ENCODE measurements at places on chromosomes 5 and 9.

DNA sequence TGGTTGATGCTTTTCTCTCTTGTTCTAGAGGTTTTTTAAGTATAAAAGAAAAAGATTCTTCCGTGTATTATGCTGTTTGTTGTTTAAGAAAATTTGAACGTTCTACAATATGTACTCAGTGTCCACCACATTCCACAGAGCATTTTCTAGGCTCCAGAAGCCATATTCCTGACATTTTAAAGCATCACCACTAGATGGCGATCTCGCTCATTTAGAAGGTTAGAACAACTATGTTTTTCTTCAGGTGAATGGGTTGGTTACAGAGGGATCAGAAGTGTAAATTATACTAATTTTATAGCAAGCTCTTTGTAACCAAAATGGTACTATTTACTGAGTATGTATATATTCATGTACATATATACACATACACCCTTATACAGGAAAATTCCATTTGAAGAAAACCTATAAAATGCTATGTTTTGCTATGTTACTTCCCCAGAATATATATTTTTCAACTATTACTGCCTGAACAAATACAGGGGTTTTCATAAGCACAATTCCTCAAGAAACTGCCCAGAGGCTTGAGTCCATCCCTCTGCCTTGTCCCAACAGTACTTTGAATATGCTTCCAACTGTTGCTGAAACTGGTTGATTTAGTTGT, 284.3 kb downstream of the CCDC171 start:
- DNase-seq = no peak

DNA sequence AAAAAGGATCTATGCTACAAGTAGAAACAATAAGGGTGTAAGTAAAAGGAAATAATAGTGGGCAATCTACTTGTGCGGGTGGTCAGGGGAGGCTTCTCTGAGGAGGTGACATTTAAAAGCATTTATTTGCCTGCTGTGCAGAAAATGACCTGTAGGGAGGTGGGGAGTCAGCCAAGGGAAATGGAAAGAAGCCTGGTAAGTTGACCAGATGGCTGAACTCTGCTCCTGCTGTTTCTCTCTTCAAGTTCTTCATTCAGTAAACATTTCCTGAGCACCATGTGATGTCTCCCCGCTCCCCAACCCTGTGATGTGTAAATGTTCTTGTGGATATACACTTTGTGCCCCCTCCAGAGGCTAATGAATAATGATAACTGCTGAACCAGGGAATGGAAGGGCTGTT, 9.9 kb upstream of the SPIN1 start:
- DNase-seq = no peak

DNA sequence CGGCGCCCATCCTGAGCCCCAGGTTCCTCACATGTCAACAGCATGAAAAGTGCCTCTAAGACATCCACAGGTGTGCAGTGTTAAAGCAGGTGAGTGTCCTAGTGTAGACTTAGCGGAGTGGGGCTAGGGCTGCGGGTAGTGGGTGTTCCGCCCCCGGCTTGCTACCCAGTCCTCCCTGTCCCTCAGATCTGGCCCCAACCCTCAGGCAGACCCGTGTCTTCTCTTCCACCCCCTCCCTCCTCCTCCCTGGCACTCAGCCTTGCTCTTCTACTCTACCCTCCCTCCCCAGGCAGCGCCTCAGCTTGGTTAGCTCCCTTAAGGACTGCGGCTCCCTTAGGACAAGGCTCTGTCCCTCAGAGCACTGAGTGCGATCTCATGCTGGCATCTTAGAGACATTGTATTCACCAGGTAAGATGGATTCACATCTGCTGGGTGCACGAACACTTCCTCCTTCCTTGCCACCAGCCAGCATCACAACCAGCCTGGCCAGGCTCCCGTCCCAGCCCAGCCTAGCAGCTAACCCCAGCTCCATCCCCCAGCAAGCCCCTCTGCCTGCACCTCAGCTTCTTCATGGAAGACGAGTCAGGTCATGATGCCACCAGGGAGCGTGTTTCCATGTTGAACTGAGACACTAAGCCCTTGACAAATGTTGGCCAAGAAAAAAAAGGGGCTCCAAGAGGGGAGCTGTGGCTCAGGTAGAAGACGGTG, 46.8 kb downstream of the NSUN2 start:
- no peak for DNase-seq

DNA sequence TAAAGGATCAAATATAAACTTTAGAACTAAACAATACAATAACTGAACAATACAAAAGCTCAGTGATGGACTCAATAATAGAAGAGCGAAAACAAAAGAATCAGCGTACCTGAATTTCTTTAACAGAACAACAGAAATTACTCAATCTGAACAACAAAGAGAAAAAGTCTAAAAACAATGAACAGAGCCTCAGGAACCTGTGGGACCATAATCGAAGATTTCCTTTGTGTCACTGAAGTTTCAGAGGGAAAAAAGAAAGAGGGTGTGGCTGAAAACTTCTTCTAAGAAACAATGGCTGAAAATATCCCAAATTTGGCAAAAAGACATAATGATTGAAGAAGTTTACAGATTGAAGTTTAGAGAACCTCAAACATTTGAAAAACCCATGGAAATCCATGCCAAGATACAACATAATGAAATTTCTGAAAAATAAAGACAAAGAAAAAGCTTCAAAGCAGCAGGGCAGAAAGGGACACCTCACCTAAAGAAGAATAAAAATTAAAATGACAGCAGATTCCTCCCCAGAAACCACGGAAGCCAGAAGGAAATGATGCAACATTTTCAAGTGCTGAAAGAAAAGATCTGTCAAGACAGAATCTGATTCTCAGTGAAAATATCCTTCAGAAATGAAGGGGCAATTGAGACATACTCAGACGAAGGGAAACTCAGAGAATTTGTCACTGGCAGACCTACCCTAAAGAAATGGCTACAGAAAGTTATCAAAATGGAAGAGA, 288.8 kb downstream of the ARL15 start:
- no peak for DNase-seq

GRCh38 chr9:137175345-137175961, 3.6 kb upstream of the TMEM210 start:
- no peak for DNase-seq

DNA sequence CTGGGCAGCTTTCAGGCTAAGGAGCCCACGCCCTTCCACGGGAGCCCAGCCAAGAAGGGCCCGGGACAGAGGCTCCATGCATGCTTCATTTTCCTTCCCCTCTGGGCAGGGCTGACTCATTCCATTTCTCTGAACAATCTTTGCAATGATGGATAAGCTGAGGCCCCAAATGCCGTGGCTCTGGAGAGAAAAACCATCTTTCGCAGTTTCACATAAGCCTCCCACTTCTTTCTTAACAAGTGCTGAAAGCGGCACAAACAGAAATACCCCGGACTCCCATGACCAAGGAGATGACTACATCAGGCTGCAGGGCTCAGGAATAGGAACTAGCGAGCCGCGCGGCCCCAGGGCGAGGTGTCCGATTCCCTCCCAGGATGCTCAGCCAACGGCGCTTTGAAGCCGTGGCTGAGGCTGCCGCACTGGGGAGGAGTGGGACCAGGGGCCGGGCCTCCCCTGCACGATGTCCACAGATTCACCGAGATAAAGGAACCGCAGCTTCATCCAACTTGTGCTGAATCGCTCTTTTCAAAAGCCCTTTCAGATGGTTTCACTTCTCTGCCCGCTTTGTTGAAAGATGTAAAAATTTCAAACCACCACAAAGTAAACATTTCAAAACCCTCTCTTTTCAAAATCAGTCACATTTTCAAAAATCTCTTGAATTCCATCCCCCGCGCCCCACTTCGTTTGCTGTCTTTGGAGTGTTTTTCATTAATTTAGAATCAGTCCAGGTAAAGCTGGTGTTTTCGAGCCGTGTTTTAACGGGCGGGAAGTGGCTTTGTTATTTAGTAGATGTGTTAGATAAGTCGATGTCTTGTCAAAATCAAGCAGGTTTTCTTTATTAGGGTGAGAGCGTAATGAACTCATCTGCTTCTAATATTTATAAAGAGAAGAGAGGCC, 96.5 kb upstream of the LMX1B start:
- no peak for DNase-seq

DNA sequence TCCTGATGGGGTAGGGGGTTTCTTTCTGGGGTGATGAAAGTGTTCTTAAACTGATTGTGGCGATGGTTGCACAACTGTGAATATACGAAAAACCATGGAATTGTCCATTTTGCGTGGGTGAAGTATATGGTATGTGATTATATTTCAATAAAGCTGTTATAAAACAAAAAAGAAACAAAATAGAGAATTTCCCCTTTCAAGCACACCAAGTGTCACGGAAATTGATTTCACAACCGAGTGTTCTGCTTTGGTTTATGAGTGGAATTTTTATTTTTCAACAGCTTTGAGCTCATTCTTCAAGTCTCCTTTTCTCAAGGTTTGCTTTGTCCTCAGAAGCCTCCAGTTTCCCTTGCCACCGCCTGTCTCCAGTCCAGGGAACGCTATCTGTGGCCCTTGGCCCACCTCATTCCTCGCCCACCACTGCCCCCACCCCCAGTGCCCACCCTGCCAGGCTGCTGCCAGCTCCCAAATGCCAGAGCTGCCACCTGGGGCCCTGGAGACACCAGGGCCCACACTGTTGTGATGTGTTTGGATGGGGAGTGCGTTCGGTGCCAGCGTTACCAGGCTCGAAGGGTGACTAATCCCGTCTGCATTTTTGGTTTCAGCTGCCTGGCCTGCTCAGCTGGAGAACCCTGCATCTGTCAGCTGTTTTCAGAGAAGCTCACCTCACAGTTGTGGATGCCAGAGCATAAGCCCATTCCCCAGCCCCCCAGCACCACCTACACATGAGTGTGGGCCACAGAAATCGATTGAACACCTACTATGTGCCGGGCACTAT, 30.4 kb downstream of the DUSP1 start:
- DNase-seq = no peak

DNA sequence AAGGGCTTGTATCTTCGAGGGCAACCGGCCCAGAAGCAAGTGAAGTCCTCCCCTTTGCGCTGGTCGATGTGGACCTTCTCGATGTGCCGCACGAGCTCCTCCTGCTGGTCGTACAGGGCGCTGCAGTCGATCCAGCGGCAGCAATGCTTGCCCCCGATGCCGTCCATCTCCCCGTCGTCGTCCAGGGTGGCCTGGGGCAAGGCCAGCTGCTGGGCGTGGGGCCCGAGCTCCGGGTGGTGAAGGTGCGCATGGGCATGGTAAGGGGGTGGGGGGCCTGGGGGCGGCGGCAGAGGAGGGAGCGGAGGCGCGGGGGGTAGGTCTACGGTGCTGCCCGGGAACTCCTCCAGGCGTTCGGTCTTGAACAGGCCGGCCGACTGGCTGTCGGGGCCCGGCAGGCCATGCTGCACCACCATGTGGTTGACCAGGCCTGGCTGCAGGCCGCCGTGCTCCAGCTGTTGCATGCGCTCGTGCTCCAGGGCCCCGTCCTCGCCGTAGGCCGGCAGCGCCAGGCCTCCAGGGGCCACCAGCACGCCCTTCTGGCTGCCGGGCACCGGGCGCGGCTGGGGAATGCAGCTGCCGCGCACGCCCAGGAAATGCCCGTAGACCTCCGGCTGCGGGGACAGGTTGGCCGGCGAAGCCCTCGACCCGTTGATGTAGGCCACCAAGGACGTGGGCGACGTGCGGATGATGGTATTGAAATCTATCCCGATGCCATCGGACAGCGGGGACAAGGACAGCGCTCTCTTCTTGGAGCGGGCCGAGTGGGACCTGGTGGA, 181.8 kb downstream of the GLIS3 start:
- no peak for DNase-seq

DNA sequence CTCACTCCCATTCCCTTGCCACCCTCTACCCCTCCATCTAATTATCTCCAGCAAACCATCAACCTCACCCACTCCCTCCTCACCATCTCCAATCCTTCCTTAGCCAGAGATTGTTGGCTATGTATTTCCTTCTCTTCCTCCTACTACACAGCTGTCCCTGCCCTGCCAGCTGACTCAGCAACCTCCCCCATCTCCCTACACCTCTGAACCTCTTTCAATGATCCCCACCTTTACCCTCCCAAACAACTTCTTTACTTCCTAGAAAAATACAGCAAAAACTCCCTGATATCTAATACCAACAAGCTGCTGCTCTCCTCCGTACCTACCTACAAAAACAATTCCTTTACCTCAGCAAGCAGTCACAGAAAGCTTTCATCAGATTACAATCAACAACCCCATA, 37.3 kb downstream of the SPTLC1 start:
- no peak for DNase-seq

DNA sequence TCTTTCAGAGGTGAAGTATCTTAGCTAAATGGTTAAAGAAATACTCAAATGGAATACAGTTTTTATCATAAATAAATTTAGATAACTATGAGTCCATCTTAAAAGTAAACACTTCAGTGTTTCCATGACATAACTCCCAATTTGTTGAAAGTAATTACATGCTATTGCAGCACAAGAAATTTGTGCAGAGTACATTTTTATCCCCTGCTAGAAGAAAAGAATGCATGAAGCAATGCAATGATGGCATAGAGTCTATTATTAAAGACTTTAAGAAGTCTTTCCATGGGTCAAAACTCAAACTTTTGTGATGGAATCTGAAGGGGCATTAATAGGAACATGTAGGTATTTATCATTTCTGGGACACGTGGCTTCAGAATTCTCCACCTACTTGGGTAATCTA, 106.6 kb upstream of the DPYSL3 start:
- DNase-seq = no peak

DNA sequence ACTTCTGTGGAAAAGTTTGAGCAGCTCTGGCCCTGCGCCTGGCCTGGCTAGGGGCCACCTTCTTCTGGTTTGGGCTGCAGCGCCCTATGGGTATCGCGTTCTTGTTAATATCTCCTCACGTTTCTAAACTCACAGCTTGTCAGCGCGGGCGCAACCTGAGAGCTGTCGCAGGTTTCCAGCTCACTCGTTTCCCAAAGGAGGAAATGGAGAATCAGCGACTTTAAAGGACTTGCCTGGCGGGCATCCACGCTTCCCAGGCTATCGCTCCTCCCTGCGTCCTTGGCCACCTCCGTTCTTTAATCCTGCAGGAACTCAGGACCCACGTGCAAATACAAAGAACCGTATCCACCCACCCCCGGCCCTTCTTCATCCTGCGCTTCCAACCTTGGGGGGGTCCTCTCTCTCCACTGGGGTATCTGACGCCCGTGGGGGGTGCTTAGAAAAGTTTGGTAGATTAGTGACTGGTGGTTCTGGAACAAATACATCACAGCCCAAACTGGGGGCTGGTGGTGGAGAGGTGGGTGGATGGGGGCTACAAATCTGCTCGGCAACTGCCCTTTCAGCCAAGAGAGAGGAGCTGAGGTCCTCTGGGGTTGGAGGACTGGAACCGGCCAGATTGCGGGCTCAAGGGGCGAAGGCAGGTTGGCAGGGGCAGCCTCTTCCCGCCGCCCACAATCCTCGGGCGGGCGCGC, 578 bp upstream of the PSAT1 start:
- DNase-seq = no peak

DNA sequence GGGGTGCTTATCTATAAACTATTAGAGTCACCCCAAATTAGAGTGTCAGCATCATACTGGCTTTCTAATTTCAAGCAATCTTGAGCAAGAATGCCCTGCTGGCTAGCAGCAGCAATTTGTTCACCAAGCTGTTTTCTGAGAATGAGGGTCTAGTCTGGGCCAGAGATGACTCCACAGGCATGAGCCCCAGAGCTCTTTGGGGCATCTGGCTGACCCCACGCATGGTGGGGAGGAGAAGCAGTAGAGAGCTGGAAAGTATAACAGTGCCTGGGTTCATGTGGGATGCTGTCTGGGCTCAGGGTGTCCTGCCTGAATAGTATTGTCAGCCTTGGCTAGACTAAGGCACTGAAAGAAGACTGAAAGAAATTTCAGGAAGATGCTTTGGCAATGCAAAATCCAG, 64.9 kb downstream of the C6 start:
- DNase-seq = no peak

- no peak for DNase-seq
Measured at GRCh38 chr5:107184066-107184465, 486.7 kb downstream of the EFNA5 start.
